Left lung (tissue), 14 donors: ENCODE measurements at places on chromosomes 5 and 9. TPM values are rescaled to one million over a fixed set of nuclear protein-coding genes. Genes with fewer than 3 reads are reported as not detected.
A peak's percentile ranks its signal among the peaks of the same experiment; 100 is the strongest.

The TMEM252 gene
- polyA plus RNA-seq, result 2.3 TPM

The FBP2 gene
- polyA plus RNA-seq, result 1.0 TPM

The MARVELD2 gene
- 22.0 TPM for polyA plus RNA-seq

The TTC23L gene
- 4.5 TPM for polyA plus RNA-seq

The PCDHA9 gene
- polyA plus RNA-seq, result 0.06 TPM

The F2RL2 gene
- polyA plus RNA-seq, result 0.47 TPM

The LEAP2 gene
- polyA plus RNA-seq, result 6.0 TPM

The TMC1 gene
- 0.74 TPM for polyA plus RNA-seq

The OR1J2 gene
- not detected for polyA plus RNA-seq

The NMUR2 gene
- polyA plus RNA-seq, result 0.25 TPM

The CTSV gene
- 2.7 TPM for polyA plus RNA-seq

The PTBP3 gene
- polyA plus RNA-seq, result 45.7 TPM

DNA sequence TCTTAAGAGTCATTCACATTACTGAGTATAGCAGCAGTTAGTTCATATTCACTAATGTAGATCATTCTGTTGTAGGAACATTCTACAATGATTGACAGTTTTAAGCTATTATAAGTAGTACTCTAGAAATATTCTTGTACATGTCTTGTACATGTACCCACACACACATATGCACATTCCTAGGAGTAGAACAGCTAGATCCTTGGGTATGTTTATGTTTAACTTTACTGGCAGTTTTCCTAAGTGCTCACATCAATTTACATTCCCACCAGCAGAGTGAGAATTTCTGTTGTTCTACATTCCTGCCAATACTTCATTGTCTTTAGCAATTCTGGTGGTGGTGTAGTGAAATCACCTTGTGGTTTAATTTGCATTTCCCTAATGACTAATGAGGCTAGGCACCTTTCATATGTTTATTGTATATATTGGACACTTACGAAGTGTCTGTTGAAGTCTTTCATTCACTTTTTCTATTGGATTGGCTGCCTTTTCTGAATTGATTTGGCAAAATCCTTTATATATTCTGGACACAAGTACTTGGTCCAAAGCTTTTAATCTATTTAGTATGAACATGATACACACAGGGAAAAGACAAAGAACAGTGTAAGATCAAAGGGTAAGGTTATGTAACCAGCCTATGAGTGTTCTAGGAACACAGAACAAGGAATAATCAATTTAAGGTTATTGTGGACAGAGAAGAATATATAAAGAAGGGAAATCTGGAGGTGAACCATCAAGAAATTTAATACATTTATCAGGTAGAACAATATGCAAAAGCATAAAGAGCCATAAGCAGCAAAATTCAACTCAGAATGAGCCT, 95.6 kb downstream of the MLLT3 start:
- no peak overlapping the region for H3K4me3 ChIP-seq
- no peaks in the 10 kb centered on the region for H3K4me1 ChIP-seq
- H3K36me3 ChIP-seq, result no peaks in the 10 kb centered on the region
- no peak overlapping the region for H3K27ac ChIP-seq
- DNase-seq, result no peak

GRCh38 chr5:53067641-53068040, 41.9 kb downstream of the MOCS2 start:
- no peak overlapping the region for H3K27ac ChIP-seq
- DNase-seq, result no peak
- no peaks in the 10 kb centered on the region for H3K27me3 ChIP-seq

DNA sequence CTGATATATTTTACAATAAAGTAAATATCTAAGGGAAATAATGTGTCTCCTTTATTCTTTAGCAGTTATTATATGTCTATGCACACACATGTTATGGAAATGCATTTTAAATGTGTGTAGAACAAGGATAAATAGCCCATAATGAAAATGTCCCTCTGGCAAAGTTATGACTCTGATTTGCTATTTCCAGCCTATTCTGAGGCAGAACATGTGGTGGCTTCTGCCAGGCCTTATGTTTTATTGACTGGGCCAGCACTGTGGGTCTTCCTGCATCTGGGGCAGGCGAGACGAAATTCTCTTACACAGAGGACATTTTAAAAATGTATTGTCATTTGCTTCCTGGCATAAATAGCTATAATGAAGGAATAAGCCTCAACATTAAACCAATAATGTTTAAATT, 52.8 kb downstream of the S1PR3 start:
- no peaks in the 10 kb centered on the region for H3K27me3 ChIP-seq
- H3K4me1 ChIP-seq, result no peaks in the 10 kb centered on the region

DNA sequence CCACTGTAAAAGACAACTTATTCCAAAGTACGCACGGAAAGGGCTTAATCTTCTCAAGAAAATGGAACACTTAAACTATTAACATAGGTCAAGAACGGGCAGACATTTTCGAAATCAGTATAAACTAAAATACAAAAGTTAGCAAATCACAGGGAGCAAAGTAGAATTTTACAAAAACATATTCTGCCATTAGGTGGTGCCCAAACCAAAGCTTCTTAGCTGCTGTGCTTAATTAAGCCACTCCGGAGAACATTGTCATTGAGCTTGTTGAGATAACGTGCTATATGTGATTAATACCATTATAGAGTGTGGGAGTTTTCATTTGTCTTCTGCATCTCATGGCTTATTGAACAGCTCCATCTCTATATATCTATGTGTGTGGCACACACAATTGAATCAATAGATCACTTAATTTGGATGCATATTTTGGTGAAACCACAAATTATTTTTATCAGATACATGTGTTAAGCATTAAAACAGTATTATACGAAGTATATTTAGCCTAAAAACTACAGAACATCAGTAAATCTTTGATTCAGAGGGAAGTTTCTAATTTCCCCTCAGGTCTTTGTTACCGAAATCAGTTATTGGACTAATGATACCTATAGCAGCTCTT, 23.4 kb downstream of the UBLCP1 start:
- H3K27me3 ChIP-seq, result no peaks in the 10 kb centered on the region
- H3K4me1 ChIP-seq, result no peaks in the 10 kb centered on the region
- H3K36me3 ChIP-seq, result no peaks in the 10 kb centered on the region
- DNase-seq, result no peak
- no peak overlapping the region for H3K27ac ChIP-seq
- no peak overlapping the region for H3K4me3 ChIP-seq

- H3K4me3 ChIP-seq, result no peak overlapping the region
- no peak overlapping the region for H3K27ac ChIP-seq
- no peaks in the 10 kb centered on the region for H3K27me3 ChIP-seq
- DNase-seq, result no peak
- H3K4me1 ChIP-seq, result no peaks in the 10 kb centered on the region
Observed at GRCh38 chr5:151868451-151868850, 56.2 kb downstream of the GLRA1 start.

- H3K27ac ChIP-seq, result no peak overlapping the region
- H3K4me1 ChIP-seq, result no peaks in the 10 kb centered on the region
- no peaks in the 10 kb centered on the region for H3K27me3 ChIP-seq
- no peak overlapping the region for H3K4me3 ChIP-seq
Observed at GRCh38 chr5:7794311-7794710, 56.6 kb downstream of the CFAP90 start.

DNA sequence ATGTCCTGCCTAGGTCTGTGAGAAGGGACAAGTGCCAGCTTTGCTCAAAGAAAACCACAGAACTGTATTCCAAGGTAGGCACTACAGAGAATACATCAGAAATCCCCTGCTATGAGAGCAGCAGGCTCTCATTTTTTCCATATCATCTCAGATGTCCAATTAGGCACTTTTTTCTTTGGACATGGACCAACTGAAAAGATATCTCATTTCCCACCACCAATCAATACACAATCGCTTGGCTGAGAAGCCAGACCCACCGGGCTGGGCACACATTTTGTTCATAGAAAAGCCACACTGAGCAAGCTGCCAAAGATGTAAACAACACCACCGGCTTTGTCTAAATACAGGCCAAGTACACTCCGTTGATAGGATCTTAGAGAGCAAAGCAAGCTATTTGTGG, 25.9 kb downstream of the STOM start:
- peaks cover 52% of the 10 kb centered on the region for H3K4me1 ChIP-seq
- no peak for DNase-seq
- H3K4me3 ChIP-seq, result no peak overlapping the region
- H3K27me3 ChIP-seq, result no peaks in the 10 kb centered on the region

GRCh38 chr5:148425808-148426207, 42.0 kb downstream of the FBXO38 start:
- no peak for DNase-seq
- no peaks in the 10 kb centered on the region for H3K27me3 ChIP-seq
- H3K4me1 ChIP-seq, result no peaks in the 10 kb centered on the region
- H3K27ac ChIP-seq, result no peak overlapping the region
- H3K36me3 ChIP-seq, result no peaks in the 10 kb centered on the region

- no peaks in the 10 kb centered on the region for H3K27me3 ChIP-seq
- H3K27ac ChIP-seq, result no peak overlapping the region
- no peak overlapping the region for H3K4me3 ChIP-seq
- H3K36me3 ChIP-seq, result no peaks in the 10 kb centered on the region
- DNase-seq, result no peak
Observed at GRCh38 chr9:108347463-108348188, 508.2 kb downstream of the ACTL7B start.

GRCh38 chr5:135265497-135266302, 133.3 kb downstream of the MACROH2A1 start:
- no peak for DNase-seq
- no peak overlapping the region for H3K4me3 ChIP-seq
- no peak overlapping the region for H3K27ac ChIP-seq
- no peaks in the 10 kb centered on the region for H3K4me1 ChIP-seq
- H3K36me3 ChIP-seq, result no peaks in the 10 kb centered on the region

DNA sequence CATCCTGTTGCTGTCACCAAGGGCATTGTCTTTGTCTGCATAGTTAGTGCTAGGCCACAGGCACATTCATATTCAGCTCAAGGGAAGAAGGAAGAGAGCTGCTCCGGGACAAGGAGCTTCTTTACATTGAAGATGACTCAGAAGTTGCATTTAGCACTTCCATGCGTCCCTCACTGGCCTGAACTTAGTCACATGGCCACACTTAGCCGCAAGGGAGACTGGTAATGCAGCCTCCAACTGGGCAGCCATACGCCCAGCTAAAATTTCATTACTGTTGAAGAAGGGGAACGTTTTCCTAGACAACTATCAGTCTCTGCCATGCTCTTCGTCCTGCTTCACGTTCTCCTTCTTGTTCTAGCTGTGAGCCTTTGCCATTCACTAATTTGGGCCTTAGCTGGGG, 20.0 kb downstream of the ACTL7B start:
- DNase-seq, result no peak
- no peaks in the 10 kb centered on the region for H3K4me1 ChIP-seq
- no peaks in the 10 kb centered on the region for H3K36me3 ChIP-seq
- no peak overlapping the region for H3K27ac ChIP-seq
- H3K4me3 ChIP-seq, result no peak overlapping the region

DNA sequence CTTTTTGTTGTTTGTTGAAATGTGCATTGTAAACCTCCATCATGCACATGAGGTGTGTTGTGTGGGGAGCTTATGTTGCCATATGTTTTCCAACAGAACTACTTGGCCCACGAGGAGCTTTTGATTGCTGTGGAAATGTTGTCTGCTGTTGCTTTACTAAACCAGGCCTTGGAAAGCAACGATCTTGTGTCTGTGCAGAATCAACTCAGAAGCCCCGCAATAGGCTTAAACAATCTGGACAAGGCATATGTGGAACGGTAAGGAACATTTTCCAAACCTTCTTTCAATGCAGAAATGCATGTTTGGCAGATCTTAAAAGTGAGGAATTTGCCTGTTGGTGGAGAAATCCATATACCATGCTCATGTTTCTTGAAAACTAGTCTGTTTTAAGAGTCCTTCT, 22.5 kb downstream of the F2RL2 start:
- DNase-seq, result no peak
- no peak overlapping the region for H3K27ac ChIP-seq
- no peaks in the 10 kb centered on the region for H3K4me1 ChIP-seq

GRCh38 chr9:91214086-91214485, 147.6 kb downstream of the AUH start:
- no peak for DNase-seq
- H3K36me3 ChIP-seq, result no peaks in the 10 kb centered on the region
- H3K27ac ChIP-seq, result no peak overlapping the region

GRCh38 chr9:89946741-89947140, 341.9 kb downstream of the GADD45G start:
- no peak overlapping the region for H3K27ac ChIP-seq
- no peaks in the 10 kb centered on the region for H3K27me3 ChIP-seq
- peaks cover under 1% of the 10 kb centered on the region for H3K4me1 ChIP-seq
- no peaks in the 10 kb centered on the region for H3K36me3 ChIP-seq
- DNase-seq, result no peak

DNA sequence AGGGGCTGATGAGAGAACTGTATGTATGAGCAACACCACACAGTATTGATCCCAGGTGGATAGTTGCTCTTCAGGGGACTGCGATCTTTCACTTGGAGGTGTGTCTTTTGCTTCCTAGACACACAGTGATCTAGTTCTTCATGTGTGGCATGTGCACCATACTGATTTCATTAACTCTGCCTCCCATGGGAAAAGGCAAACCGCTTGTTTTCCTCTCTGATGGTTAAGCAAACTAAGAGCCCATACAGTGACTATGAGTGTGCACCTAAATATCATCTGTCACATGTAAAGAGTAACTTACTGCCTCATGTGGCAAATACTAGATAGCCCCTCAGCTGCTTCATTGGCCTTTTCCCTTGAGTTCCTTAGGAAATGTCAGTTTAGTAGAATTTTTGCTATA, 147.3 kb downstream of the TLE4 start:
- DNase-seq, result no peak
- peaks cover 98% of the 10 kb centered on the region for H3K36me3 ChIP-seq
- H3K4me3 ChIP-seq, result no peak overlapping the region
- no peaks in the 10 kb centered on the region for H3K4me1 ChIP-seq

DNA sequence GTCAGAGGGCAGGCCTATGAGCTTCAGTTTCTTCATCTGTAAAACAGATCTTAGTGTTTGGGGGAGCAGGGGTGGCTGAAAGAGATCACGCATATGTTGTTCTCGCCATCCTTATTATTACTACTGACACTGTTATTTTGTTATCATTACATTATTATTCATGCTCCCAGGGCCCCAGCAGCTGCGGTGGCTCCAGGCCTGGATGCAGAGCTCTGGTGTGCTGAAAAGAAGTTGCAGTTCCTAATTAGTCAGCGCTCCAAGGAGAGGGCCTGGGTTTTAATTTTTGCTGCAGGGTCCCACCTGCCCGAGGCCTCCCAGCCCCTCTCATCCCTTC, 19.5 kb downstream of the CXXC5 start:
- no peaks in the 10 kb centered on the region for H3K36me3 ChIP-seq
- no peak for DNase-seq
- H3K4me3 ChIP-seq, result peak overlapping the region; percentile 10
- peaks cover 40% of the 10 kb centered on the region for H3K4me1 ChIP-seq
- H3K27ac ChIP-seq, result peak overlapping the region; percentile 80
- H3K27me3 ChIP-seq, result peaks cover 30% of the 10 kb centered on the region

GRCh38 chr5:136295914-136296313, 69.4 kb downstream of the TRPC7 start:
- H3K4me3 ChIP-seq, result no peak overlapping the region
- no peak overlapping the region for H3K27ac ChIP-seq
- H3K27me3 ChIP-seq, result no peaks in the 10 kb centered on the region

- no peaks in the 10 kb centered on the region for H3K4me1 ChIP-seq
- no peak overlapping the region for H3K27ac ChIP-seq
- H3K4me3 ChIP-seq, result no peak overlapping the region
- DNase-seq, result no peak
- H3K36me3 ChIP-seq, result no peaks in the 10 kb centered on the region
Observed at GRCh38 chr9:109817146-109817845, 37.3 kb downstream of the PALM2AKAP2 start.
